ENCODE measurements at places on chromosomes 7 and 10.

DNA sequence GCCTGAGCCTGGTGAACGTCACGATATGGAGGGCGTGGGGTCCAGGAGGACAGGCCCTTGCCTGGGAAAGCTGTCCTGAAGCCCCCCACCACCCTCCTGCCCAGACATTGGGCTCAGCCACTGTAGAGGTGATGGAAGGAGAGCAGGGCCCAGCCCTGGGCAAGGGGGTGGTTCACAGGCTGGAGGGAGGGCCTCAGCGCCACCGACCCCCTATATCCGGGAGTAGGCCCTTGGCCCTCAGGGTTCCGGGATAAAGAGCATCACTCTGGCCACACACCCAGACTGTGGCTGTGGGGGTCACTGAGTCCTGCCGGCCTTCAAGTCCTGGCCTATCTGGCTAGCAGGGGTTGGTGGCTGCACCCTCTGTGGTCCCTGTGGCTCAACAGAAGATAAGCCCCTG is 55.3 kb upstream of the GTF2IRD1 start:
- DNase-seq: no peak

DNA sequence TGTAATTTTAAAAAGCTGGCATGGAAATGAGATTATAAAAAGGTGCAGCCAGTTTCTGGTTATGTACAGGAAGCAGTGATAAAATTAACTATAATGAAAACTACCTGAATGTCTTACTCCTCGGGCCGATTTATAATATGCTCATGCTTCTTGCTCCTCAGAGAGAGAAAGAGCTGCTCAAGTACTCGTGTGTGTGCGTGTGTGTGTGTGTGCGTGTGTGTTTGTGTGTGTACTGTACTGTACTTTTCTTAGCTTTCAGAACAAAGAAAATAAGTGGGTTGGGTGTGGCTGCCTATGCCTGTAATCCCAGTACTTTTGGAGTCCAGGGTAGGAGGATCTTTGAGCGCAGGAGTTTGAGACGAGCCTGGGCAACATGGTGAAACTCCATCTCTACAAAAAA is 96.6 kb upstream of the NMT2 start:
- no peak for DNase-seq

DNA sequence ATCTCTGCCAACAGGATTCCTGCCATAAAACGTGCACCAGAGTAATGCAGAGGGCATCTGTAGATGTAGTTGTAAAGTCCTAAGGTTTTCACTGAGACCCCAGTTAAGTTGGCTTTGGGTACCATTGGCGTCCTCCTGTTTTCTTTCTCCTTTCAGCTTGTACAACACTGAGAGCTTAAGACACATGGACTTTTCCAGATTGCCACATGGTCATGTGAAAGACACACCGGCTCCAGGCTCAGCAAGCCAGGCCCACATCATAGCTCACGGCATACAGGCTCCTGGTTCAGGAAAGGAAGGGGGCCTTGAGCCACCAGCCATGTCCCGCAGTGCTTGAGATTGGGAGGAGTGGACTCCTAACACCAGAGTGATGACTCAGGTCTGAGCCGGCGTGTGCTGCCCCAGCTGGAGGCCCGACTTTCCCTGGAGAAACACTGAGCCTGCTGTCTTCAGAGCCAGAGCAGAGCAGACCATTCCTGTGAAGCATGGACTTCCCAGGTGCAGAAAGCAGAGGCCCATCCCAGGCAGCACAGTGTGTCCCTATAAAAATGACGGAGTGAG is 252.7 kb downstream of the PRPF18 start:
- DNase-seq: no peak

- DNase-seq: no peak
Observed at GRCh38 chr7:124310934-124311390, 278.1 kb upstream of the TMEM229A start.

DNA sequence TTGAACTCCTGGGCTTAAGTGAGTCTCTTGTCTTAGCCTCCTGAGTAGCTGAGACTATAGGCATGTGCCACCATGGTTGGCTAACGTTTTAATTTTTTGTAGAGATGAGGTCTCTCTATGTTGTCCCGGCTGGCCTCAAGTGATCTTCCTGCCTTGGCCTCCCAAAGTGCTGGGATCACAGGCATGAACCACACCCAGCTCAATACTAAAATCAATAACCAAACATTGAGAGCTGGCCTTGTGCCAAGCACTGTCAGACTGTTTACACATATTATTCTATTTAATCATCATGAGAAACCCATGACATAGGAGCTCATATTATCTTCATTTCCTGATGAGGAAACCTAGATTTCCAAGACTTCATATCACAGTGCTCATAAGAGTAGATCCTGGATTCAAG is 251.2 kb downstream of the BAMBI start:
- no peak for DNase-seq

GRCh38 chr7:118104812-118105441 is 79.0 kb upstream of the LSM8 start:
- DNase-seq: no peak
